ENCODE measurements at places on chromosomes 4 and X.

GRCh38 chr4:137267024-137267423 lies 265.3 kb downstream of the PCDH18 start:
- no peak for DNase-seq

DNA sequence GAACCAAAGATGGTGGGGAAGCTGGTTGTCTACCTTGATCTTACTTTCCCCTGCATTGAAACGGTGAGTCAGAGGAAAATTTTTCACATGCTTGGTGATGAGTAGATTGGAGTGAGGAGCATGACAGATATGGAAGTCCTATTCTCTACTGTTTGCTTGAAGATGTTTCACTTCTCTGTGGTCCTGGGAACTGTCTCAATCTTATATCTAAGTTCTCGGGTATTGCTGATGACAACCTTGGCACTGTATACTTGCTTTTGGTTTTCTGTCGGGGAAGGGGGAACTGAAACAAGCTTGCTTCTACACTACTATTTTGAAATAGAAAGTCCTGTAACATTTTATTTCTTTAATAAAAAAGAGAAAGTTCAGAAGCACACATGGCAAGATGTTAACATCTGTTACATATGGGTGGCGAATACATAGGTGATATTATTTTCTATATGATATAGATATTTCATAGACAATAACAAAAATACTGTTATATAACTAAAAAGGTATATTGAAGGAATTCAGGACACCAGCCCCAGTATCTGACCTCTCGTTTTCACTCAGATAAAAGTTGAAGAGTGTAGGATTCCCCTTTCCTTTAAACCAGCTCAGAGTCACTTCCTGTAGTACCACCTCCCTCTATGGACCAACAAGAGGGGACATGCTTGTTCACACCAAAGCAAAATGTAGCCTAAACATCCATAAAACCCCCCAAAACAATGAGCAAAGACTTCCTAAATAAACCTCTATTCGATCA lies 88.8 kb downstream of the FMR1NB start:
- no peak for DNase-seq

DNA sequence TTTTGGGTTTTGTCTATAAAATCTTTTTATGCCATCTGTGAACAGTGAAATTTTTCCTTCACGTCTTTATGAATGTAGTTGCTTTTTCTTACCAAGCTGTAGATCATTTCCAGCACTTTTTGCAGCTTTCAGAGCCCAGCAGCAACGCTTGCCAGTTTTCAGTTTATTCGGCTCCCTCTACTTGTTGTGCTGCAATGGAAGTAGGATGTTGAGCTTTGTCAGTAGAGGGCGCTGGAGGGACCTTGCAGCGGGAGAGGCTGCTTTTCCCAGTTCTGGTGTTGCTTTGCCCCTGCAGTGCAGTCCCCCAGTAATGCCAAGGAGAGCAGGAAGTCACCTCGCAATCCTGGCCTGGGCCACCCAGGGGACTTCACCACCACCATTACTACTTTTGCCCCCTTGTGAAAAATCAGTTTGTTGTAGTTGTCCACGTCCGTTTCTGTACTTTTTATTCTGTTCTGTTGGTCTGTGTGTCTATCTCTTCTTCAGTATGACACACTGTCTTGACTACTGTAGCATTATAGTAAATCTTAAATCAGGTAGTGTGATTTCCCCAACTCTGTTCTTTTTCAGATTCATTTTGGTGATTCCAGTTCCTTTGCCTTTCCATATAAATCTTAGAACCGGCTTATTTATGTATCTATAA lies 21.8 kb downstream of the CMC4 start:
- DNase-seq = peak; percentile 62

- DNase-seq = no peak
Measured at GRCh38 chr4:72215198-72215597, 183.4 kb downstream of the NPFFR2 start.

- no peak for DNase-seq
Measured at GRCh38 chr4:139963708-139964107, 190.3 kb downstream of the MAML3 start.

GRCh38 chr4:26912810-26913209 lies 52.2 kb downstream of the STIM2 start:
- DNase-seq = no peak

DNA sequence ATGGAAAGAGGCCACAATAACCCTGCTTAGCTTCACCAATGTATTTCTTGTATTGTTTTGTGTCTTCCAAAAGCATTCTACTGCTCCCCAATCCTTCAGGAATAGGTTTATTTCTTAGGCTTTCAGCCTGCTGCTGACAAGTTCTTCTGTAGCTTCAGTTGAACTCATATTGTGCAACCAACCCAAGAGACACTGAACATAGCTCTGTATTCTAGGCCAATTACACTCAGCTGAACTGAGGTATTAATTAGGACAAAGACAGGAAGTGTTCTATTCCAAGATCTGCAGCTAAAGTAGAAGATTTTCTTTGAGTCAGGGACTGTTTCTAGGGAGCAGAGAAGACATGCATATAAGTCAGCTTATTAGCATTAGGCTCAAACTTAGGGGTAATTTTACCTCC lies 151.8 kb downstream of the LHFPL1 start:
- no peak for DNase-seq

DNA sequence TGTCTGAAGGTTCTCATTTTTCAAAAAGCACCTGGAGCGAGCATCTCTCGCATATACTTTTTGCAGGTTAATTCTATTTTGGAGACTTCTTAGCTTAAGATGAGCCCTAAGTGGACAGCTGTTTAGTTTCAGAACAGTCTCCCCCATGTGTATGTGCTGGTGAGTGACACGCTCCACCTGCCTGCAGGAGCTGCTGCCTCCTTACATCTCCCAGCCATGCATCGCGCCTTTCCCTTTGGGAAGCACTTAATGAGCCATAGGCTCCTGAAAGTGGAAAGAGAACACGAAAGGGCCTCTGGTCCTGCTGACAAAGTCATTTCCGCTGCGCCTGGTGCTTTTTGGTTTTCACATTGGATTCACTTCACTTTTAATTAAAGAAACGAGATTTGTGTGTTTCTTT lies 56.1 kb downstream of the TRIML2 start:
- no peak for DNase-seq

DNA sequence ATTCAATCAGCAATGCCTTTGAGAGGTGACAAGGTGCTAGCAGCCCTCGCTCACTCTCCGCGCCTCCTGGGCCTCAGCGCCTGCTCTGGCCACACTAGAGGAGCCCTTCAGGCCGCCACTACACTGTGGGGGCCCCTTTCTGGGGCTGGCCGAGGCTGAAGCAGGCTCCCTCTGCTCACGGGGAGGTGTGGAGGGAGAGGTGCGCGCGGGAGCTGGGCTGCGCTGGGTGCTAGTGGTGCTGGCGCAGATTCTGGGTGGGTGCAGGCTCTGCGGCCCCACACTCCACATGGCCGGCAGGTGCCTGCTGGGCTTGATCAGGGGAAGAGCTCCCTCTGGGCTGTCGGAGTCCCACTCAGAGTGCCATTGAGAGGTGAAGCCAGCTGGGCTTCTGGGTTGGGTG lies 351.0 kb downstream of the GASK1B start:
- no peak for DNase-seq

GRCh38 chr4:4542774-4543485 lies 1.1 kb upstream of the STX18 start:
- DNase-seq = no peak

- DNase-seq = no peak
Measured at GRCh38 chr4:74967324-74967723, 34.4 kb downstream of the PARM1 start.

DNA sequence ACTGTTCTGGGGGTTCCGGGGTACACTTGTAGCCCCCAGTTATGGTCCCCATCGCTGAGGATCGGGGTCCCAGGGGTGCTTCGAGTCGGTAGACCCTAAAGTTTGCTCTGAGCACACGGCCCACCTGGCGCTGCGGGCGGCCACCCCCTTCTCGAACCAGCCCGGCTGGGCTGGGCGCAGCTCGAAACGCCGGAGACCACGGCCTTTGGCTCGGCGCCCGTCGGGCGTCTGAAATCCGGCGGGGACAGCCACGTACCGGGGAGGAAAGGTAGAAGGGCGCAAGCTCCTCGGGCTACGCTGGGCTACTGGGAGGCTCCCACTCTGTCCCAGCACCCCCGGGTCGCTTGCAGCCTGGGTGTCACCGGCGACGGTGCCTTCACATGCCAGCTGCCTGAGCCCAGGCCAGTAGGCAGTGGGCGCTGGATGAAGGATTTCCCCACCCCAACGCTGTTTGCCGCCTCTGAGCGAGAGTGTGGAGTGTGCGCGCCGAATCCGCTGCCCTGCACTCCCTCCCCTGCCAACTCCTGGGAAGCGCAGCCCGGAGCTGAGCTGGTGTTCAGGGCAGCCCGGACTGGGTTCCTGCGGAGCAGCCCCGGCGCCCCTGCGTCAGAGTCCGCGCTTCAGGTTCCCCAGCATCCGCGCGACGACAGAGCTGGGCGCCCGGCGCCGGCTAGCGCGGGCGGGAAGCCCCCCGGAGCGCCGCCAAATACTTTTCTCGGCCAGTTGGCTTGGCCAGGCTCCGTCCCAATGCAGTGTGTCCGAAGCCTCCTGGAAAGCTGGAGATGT lies 637 bp downstream of the MAMLD1 start:
- DNase-seq = peak; percentile 9

- no peak for DNase-seq
Measured at GRCh38 chrX:150525061-150525919, 43.1 kb upstream of the MTM1 start.

DNA sequence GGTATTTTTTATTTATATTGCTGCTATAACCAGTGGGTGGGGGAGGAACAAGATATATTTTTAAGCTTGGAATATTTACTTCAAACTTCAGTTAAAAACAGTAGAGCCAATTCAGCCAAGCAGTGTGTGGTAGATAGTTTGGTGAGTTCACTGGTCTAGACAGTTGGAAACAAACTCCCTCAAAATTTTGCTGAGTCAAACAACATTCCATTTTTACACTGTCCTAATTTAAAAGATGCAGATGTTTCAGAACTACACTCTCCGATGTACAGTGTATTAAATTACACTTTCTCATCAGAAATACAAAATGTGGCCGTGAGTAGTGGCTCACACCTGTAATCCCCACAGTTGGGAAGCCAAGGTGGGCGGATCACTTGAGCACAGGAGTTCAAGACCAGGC lies 23.3 kb downstream of the PRKX start:
- no peak for DNase-seq

DNA sequence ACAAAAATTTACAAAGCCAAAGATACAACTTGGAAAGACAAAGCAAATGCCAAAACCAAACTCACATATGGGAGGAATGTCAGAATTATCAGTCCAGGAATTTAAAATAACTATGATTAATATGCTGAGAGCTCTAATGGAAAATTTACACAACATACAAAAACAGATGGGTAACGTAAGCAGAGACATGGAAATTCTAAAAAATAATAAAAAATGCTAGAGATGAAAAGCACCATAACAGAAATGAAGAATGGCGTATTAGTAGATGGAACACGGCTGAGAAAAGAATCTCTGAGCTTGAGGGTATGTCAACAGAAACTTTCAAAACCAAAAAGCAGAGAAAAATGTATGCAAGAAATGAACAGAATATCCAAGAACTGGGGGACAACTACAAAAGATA lies 4.1 kb upstream of the MANBA start:
- no peak for DNase-seq

DNA sequence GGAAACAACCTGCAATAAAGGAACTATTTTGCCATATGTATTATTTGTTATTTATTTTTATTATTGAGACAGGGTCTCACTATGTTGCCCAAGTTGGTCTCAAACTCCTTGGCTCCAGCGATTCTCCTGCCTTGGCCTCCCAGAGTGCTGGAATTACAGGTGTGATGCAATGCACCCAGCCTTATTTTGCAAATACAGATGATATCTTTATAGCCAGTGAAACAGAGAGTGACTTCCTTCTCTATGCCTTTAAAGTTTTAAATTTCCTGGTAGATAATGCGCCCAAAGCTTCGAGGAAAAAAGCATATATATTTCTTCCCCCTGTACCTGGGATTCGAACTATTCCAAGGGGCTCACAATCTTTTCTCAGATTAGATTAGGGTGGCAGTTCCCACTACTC lies 601.1 kb upstream of the HTR2C start:
- no peak for DNase-seq

DNA sequence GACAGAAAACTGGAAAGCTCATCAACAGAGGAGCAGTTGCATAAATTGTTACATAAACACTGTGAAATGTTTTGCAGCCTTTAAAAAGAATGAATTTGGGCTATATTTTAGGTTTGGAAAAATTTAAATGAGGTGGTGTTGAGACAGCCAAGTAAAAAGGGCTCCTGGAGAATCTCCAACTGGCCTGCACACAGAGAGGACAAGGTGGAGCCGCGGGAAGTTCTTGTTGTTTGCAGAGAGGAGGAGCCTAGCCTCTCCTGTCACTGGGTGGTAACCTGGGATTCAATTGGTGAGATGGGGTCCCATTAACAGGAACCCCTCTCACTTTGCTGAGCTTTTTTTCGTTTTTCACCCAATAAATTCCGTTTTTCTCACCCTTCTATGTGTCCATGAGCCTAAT lies 13.4 kb downstream of the GIMD1 start:
- no peak for DNase-seq

GRCh38 chr4:40923316-40924095 lies 173.8 kb downstream of the NSUN7 start:
- DNase-seq = no peak

DNA sequence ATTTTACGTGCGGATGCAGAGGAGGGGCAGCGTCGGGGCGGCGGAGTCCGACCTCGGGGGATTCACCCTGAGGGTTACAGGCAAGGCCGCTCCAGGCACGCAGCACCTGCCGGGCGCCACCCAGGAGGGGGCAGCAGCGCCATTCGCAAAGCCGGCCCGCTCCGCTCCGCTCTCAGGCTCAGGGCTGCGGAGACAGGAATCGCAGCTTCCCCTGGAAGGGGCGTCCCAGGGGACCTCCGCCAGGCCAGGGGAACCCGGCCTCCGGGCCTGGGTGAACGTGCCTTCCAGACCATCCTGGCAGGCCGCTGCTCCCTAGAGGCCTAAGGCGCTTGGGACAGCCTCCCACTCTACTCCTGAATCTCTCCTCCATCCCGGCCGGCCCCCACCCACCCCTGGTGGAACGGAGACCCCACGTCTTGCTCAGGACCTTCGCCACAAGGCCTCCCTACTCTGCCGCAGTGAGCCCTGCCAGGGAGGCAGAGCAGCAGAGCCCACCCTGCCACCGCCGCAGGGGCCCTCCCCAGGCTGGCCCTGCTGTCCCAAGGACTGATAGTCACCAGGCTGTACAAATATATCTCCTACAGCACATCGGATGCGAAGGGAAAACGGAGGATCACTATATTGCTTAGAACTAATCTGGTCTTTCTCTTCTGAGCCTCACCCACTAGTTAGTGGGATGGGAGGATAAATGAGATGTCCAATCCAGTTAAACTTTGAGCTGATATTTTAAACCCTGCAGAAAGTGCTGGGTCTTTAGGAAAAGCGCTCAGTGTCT lies 115.0 kb downstream of the SMIM20 start:
- no peak for DNase-seq

- no peak for DNase-seq
Measured at GRCh38 chr4:83370640-83370906, 35.9 kb upstream of the HPSE start.

DNA sequence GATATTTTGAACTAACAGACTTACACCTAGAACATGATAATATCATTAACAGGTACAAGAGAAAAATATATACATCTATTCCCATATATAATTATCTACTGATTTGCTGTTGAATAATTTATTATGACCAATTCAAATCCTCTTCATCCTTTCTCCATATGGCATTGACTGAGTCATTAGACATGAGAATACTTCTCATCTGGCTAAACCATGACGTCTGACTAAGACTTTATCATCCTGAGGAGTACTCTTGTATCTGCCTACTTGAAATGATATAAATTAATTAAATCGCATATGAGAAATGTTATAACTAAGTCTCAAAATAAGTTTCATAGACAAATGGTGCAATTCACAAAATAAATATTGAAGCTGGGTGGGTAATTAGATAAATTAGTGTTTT lies 67.4 kb downstream of the EMCN start:
- no peak for DNase-seq

GRCh38 chr4:8341691-8342090 lies 72.1 kb downstream of the HTRA3 start:
- DNase-seq = no peak
